Activated B cell treated with CpG ODN at 0.5 μM for 24 hours (primary cell): ENCODE measurements at places on chromosomes 11 and 22.

DNA sequence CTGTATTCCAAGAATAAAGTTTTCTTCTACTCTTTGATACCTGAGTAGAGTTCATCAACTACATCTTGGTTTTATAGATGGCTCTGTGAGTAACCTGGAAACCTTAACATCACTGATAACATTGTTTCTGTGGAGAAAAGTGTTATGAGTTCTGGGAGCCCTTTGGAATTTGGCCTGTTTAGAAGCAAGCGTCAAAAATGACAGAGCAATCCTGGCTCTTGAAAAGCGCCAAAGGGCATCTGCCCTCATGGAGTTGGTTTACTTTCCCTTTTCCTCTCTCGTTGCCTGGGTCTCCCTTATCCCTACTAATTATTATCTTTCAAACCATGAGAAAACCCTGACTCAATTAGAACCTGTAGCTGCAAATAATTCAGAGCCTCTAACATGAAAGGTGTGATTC, 140.1 kb downstream of the DBX1 start:
- no peak for DNase-seq

GRCh38 chr22:19730655-19731360, 7.5 kb downstream of the GP1BB start:
- peak; percentile 88 for DNase-seq

DNA sequence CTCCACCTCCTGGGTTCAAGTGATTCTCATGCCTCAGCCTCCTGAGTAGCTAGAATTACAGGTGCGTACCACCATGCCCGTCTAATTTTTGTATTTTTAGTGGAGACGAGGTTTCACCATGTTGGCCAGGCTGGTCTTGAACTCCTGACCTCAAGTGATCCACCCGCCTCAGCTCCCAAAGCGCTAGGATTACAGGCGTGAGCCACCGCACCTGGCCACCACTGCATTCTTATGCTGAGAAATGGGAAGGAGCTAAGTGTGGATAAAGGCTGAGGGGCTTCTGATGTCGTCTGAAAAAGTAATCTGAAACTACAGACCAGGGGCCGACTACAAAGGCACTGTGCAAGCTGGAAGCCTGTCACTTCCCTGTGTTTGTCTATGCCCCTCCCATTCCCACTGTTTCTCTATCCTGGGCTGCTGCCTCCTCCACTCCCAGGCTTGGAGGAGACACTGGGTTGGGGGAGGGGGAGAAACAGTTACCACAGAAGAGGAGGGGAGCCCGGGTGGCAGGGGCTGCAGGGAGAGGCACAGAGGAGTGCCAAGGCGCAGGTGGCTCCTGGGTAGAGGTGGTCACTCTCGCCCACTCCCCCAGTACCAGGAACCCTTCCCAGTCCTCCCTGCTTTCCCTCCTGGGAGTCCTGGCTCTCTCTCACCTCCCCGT, 2.9 kb upstream of the MTA2 start:
- DNase-seq: no peak

DNA sequence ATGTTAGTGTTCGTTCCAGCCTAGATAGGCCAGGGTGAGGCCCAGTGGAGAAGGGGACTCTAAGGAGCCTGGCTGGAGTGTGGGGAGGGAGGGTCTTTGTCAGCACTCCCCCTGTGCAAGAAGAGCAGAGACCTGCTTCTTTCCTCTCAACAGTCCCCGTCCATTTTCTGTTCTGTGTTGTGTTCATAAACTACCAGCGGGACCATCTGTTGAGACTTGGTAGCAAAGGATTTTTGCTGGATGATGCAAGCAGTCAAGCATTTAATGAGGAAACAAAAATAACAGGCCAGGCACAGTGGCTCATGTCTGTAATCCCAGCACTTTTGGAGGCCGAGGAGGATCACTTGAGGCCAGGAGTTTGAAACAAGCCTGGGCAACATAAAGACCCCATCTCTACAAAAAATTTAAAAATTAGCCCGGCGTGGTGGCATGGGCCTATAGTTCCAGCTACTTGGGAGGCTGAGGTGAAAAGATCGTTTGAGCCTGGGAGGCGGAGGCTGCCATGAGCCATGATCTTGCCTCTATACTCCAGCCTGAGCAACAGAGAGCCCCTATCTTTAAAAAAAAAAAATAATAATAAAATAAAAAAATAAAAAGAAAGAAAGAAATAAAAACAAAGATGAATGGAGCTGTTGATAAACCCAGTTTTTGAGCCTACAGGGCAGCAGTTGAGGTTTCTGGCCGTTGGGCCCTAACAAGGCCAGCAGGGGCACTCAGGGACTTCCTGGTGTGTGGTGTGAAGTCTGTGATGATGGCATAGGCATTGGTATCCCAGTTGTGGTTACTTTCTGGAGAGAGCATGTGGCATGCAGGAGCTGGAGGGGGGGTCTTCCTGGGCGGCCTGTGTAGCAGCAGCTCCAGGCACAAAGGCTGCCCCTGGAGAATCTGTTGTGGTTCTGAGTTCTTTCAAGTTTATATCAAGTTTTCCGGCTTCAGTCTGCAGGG, 1.7 kb upstream of the TXNRD2 start:
- no peak for DNase-seq

DNA sequence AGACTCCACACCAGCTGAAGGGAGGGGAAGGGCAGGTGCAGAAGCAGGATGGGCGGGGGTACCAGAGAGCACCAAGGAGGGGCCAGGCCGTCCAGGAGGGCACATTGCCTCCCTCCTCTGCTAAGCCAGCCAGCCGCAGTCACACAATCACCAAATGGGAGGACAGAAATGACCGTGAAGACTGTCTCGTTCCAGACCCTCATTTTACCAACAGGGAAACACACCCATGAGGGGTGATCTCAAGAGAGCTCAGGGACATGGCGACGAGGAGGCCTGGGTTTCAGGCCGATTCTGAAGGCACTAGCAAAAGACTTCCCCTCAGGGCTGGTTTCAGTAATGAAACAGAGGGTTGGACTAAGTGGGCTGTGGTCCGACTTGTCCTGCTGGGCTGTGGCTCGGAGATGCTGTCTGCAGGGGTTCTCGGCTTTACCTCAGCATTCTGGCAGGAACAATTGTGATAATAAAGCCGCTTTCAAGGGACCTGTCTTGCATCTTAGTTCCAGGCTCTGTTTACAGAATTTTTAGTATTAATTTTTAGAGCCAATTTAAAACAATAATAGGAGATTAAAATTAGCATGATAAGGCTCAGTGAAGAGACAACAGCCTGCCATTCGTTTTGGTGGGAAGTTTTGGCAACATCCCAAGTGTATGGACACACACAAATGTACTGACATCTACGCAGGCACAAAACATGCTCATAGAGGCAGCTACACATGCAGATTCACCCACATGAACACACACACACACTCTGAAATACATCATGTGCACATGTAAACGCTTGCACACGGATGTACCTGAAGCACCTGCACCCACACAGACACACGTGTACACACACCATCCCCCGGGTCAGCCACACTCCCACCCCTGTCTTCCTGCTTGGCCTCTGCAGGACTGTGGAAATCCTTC, 2.0 kb upstream of the B3GAT1 start:
- DNase-seq: no peak

DNA sequence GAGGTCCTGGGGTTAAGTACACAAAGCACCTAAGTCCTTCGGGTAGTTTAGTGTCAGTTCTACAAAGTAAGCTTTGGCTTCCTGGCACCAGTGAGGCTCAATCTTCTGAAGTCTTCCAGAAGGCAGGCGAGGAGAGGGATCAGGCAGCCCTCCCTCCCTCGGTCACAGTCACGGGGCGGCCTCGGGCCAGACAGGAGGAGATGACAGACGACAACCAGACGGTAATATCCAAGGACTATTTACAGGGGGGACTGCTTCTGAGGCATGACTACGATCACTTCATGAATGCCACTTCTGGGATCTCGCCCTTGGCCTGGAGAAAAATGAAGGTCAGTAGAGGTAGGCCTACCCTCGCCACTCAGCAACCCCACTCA, 383 bp upstream of the TMEM223 start:
- no peak for DNase-seq

- no peak for DNase-seq
These were observed 36.2 kb downstream of the SBF1 start for GRCh38 chr22:50438305-50439275.

DNA sequence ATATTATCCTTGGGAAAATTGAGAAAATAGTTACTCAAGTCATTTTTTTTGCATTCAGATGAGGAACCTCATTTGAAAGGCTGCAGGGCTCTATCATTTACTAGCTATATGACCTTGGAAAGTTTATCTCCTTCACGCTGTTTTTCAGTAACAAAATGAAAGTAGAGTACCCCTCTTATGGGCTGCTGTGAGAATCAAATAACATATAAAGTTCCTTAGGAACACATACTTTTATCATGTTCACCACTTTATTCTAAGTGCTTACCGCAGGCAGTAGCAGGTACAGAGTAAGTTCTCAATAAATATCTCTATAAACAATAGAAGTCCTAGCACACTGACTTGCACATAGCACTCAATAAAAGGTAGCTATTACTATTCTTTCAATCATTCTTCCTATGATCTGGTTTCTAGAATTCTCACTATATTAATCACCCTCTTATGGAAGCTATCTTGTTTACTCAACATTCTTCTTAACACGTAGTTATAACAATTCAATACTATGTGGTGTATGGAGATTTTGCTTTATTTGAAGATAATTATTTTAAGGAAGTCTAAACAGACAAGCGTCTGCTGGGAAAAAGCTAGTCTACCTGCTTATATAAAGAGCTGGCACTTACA, 1.9 kb downstream of the C11orf71 start:
- no peak for DNase-seq

DNA sequence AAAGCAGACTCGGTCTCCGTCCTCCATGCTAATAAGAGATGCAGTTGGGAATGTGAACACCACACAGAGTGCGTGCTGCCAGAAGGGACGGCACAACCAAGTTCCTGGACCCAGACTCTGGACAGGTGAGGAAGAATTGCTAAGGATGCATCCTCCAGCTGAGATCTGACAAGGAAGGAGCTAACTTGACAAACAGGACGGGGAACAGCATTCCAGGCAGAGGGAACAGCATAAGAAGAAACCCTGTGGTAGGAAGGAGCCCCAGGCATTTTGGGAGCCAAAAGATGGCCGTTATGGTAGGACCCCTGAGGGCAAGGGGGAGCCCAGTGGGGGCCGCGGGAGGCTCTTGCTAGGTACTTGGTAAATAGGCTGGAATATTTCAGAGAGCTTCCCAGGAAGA, 6.0 kb downstream of the OSM start:
- DNase-seq: no peak

DNA sequence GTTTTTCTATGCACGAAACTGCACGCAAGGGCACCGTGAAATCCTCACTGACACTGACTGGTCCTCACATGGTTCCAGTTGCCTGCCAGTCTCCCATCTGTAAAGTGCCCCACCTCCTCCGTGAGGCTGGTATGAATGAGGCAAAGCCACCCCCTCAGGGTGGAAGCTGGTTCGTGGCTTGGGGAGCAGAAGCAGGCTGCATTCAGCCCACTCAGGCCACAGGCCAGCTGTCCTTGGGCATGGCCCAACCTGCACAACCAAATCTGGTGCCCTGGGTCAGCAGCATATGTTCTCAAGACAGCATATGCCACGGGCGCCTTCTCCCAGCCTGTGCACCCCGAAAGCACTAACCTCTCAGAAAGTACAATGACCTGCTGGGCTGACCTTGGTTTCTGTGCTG, 29.3 kb downstream of the SERPINH1 start:
- DNase-seq: no peak

- no peak for DNase-seq
These were observed 345.7 kb upstream of the NARS2 start for GRCh38 chr11:78920329-78920728.

DNA sequence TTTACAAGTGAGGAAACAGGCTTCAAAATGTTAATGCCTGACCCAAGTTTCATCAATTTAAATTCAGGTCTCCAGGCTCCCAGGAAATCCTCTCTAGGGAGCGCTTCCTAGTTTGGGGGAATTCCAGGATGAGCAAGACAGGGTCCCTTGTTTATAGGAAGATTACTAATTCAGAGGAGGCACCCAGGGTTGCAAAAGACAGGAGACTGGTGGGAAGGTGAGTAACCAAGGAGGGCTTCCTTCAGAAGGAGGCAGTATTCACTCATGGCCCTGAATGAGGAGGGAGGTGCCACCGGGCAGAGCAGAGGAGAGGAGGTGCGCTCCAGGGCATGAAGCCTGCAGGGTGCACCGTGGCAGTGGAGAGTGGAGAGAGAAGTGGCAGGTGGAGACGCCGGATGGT, 1.6 kb downstream of the TMEM132A start:
- DNase-seq: no peak

GRCh38 chr22:35522225-35523149, 18.1 kb upstream of the RASD2 start:
- DNase-seq: no peak

DNA sequence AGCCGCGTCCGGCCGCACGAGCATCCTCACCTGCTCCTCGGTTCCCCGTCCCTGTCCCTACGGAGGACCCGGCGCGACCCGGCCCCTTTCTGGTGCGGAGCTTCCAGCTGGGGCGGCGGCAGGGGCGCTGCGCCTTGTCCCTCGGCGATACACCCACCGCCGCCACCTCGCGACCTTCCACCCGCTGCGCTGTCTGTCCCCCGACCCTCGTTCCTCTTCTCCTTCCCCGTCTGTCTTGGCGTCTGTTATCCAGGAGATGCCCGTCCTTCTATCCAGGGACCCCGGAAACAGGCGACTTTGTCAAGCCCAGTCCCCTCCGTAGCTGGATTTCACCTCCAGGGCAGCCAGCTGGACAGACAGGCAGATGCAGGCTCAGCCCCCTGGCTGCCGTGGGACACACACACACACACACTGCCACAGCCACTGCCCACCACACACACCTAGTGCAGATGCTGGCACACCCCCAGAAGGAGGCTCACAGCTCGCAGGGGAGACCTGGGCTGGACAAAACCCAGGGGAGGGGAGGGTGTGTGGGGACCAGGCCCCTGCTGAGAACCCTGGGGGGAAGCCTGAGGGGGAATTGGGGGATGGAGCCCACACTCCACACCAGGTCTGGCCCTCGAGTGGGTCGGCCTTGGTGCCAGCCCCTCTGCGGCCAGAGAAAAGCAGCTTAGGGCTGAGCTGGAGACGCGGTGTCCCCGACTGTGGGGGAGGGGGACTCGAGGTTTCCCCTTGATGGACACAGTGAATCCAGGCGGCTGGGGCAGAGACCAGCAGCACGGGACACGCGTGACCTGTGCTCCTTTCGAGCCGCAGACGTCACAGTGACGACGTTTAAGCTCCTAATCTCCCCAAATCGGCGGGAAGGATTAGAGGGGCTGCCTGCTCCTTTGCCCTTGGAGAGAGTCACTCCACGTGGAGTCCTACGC, 788 bp downstream of the DRD4 start:
- no peak for DNase-seq
